ENCODE measurements at places on chromosomes 4 and X.

DNA sequence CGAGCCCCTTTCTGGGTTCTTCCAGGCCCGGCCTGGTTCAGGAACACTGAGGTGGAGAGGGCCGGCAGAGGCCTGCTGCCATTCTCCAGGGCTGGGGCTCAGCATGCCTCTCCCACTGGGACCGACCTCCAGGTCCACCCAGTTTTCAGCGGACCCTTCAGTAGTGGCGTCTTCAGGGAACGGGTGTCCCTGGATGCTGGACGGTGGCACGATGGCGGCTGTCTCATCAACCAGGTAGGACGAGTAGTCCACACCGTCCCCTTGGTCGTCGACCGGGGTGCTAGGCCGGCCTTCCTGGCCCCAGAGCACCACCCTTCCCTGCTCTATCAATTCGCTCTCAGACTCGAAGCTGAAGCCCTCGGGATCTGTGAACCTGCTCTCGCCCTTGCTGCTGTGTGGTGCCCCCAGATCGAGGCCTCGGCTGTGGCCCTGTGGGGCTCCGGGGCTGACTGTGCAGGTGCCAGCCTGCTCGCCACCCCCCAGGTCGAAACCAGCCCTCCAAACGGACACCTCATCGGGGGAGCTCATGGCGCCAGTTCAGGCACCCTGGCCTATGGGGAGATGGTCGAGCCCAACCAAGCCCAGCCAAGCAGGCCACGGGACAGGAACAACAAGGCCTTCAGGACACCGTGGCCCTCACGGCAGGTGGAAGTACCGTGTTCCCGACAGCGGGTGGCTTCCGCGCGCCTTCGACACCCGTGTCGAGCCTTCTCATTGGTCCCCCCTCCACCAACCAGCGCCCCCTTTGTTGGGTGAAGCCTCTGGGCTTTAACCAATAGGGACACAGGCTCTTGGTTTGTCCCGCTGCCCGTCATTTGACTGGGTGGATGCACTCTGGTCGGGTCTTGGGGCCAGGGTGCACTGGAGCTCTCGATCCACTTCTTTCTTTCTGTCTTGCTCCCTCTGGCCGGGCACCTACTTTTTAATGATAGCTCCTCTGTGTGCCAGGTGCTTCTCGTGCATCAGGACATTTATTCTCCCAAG is 814 bp upstream of the LOC101059915 start:
- DNase-seq, result no peak

- DNase-seq, result no peak
These were observed 8.8 kb upstream of the IL3RA start for GRCh38 chrX:1327651-1328304.

- DNase-seq, result no peak
These were observed 39.6 kb downstream of the PTCHD1 start for GRCh38 chrX:23374291-23374690.

DNA sequence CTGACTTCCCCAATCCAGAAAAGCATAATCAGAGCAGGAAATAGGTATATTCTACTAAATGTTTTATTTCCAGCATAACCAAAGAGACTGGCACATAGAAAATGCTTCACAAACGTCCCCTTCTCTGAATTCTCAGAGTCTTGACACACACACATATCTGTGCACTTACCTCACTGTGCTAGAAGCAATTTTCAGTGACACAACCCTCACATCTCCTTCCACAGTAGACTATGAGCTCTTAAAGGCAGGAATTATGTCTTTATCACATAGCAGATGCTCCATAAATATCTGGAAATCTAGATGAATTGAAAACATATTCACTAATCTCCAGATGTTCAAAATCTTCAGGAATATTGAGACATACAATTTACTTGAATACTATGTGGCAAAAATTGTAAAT is 5.9 kb downstream of the SOWAHB start:
- no peak for DNase-seq

DNA sequence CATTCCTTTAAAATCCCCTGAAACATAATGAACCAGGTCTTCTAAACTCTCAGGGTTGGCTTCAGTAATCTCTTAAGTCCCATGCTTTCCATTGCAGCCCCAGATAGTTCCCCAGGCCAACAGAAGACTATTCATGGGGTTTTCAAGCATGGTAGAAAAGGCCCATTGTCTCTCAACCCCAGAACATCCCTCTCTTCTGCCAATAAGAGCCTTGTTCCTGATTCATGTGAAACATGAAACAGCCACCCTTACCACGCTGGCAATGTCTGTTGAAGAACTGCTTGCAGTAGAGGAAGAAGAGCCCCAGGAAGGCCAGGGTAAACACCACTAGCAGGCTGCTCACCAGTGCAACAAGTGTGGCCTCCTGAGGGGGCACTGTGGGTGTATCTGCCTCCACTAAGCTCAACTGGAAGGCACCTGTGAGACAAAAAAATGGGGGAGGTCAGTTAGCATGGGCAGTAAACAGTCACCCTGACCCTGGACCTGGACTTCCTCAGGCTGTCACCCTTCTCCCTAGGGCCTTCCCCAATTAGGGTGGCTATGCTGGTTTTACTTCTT is 36.4 kb downstream of the EDA2R start:
- no peak for DNase-seq

- DNase-seq, result peak; percentile 22
These were observed 197.0 kb downstream of the BCOR start for GRCh38 chrX:39900777-39901170.

- DNase-seq, result no peak
These were observed 934.6 kb upstream of the PCDH10 start for GRCh38 chr4:132214519-132214918.

- DNase-seq, result peak; percentile 6
These were observed at the start of gene TMEM150C for GRCh38 chr4:82561786-82562563. TSS of gene TMEM150C (minus strand) at chr4:82561988. CDS start at chr4:82504657, 57,331 bp downstream.

GRCh38 chr4:84727491-84727890 is 144.6 kb downstream of the CDS1 start:
- no peak for DNase-seq

GRCh38 chrX:52426810-52427209 is 58.0 kb downstream of the XAGE2 start:
- no peak for DNase-seq

DNA sequence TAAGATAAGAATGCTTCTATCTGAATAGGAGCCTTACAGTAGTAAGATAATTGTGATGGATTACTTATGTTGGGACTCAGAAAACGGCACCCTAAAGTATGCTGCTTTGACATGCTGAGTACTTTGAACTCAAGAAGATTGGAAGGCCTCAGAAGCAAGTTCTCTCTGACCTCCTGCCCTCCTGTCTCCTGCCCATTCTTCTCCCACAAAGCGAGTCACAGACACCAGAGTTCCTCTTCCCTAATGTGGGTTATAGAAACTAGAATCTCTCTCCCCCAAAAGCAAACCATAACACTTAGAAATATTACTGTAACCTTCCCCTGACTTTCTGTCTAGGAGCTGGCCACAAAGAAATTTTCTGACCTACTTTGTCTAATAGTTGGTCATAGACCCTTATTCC is 76.5 kb downstream of the DDIT4L start:
- DNase-seq, result no peak

DNA sequence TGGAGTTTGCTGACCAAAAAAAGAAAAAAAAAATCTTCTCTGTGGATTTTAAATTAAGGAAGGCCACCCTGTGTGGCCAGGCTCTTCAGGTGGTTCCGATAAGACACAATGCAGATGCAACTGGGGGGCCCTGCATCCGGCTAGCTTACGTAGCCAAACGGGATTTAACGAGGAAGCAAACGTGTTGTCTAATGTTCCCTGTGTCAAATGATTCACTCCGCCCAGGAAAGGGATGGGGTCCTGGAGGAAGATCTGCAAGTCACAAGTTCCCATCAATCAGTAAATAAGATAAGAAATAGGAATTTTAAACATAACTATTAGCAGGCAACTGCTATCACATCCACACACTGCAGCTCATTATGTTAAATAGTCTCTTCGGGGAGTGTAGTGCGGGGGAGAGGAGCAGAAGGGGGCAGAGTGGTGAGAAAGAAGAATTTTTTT is 216.4 kb upstream of the GYPA start:
- DNase-seq, result peak; percentile 16

- no peak for DNase-seq
These were observed 62.8 kb upstream of the NLGN4X start for GRCh38 chrX:6291444-6291843.

- DNase-seq, result no peak
These were observed 20.1 kb upstream of the XPNPEP2 start for GRCh38 chrX:129718676-129719075.

GRCh38 chr4:174275101-174275500 is 8.4 kb downstream of the FBXO8 start:
- DNase-seq, result no peak

- DNase-seq, result peak; percentile 1
These were observed 28.3 kb downstream of the STK32B start for GRCh38 chr4:5079581-5079980.

GRCh38 chr4:11596989-11597388 is 168.3 kb upstream of the HS3ST1 start:
- DNase-seq, result no peak

DNA sequence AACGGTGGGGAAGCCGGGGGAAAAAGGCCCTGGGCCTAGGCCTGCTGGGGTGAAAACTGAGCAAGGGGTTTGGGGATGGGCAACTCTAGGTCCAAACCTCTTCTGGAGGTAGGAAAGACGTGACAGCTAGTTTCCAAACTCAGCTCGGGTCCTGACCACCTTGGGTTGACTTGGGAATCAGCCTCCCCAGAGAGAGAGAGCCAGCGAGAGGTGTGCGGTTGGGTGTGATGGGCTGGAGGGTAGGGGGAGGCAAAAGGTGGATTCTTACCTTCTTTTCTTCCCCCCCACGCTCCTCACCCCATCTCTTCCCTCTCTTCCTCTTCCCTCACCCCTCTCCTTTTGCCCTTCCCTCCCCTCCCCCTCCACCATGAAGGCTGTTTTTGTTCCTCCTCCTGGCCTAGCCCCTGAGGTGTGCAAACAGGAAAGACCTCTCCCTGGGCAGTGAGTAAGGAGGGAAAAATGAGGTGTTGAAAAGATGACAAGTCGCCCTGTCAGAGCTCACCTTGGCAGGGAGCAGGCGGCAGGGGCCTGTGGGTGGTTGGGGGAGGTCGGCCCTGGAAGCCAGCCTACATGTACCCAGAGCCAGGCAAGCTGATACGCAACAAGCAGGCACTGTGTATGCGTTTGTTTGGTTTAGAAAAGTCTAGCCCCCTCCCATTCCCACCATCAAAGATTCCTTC is 14.8 kb downstream of the PJA1 start:
- no peak for DNase-seq

DNA sequence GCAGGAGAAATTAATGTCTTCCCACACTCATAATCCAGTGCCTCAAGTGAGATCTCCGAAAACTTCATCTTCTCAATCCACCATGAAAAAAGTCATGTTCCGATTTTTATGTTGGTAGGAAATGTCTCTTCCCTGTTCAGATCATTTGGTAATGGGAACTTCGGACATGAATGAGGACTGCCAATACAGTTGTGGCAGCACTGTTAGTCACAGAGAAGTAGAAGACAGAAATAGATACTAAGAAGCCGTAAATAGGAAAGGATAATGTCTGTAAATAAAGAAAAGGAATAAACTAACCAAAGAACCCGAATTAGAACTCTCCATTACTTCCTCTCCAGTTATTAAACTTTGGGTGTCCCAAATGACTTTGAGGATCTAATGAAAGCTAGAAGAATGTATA is 69.6 kb downstream of the DDX60L start:
- DNase-seq, result no peak

- DNase-seq, result peak; percentile 92
These were observed 170.0 kb downstream of the SMIM20 start for GRCh38 chr4:26083987-26084386.

DNA sequence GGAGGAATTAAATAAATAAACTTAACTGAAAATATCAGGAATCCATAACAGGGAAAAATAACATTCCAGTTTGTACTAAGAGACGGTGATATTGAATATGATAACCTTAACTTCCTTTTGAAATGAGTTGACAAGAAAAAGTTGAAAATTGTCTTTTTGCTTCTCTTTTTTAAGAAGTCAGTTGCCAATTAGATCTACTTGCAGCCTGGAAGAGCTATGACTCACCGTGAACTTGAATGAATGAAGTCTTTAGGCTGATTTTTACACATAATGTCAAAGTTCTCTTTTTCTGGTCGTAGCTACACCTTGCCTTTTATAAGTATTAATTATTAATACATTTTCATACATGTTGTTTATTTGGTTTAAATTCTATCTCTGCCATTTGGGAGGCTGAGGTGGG is 94.4 kb upstream of the HPGD start:
- no peak for DNase-seq

Measured in choroid plexus epithelial cell (primary cell).